ENCODE measurements at places on chromosomes 7 and 10.
A peak's percentile ranks its signal among the peaks of the same experiment; 100 is the strongest.

- DNase-seq: peak; percentile 31
Observed at GRCh38 chr10:112374724-112375541, 1.0 kb downstream of the ACSL5 start.

- DNase-seq: no peak
Observed at GRCh38 chr10:79112881-79113431, 44.2 kb downstream of the ZMIZ1 start.

GRCh38 chr7:2757361-2757903 is 69.4 kb downstream of the AMZ1 start:
- no peak for DNase-seq

DNA sequence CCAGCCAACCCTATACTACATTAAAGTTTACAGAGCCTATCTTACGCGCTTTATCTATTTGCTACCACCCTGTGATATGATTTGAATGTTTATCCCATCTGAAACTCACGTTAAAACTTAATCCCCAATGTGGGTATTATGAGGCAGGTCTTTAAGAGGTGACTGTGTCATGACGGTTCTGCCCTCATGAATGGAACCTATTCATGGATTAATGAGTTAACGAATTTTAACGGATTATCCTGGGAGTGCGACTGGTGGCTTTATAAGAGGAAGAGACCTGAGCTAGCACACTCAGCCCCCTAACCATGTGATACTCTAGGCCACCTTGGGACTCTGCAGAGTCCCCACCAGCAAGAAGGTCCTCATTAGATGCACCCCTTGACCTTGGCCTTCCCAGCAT is 37.8 kb downstream of the SRPK2 start:
- no peak for DNase-seq

- no peak for DNase-seq
Observed at GRCh38 chr7:156611014-156612010, 29.3 kb upstream of the RNF32 start.

- DNase-seq: no peak
Observed at GRCh38 chr7:27647489-27647888, 15.2 kb downstream of the HIBADH start.

- peak; percentile 63 for DNase-seq
Observed at GRCh38 chr7:2529161-2530070, 9.8 kb downstream of the LFNG start.

DNA sequence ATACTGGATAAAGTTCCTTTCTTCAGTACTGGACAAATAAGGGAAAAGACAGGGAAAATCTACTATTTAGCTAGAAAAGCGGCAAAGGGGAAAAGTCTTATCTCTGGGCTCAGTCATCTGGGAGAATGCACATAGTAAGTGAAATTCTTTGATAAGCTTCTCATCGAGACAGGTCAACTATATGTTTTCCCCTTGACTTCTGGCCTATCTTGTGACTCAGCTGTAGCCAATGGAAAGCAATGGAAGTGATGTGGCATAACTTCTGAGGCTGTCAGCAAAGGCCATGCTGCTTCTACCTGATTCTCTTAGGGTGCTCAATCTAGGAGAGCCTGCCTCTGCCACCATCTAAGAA is 91.9 kb downstream of the PCGF5 start:
- DNase-seq: no peak

GRCh38 chr7:130721486-130722277 is 12.3 kb downstream of the KLF14 start:
- DNase-seq: no peak

DNA sequence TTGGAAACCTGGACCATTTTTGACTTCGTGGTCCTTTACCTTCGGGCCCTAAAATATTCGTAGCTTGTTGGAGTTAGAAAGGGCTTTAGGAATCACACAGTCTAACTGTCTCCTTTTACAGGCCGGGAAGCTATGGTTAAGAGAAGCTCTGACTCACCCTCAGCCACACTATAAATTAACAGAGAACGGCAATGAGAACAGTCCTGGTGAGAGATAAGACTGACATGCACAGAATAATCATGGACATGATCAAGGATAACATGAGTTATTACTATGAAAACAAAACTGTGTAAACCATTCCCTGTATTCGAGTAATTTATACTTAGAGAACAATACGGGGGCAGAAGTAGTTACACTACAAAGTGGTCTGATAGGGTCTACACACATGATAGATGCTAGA is 162.5 kb upstream of the MALRD1 start:
- no peak for DNase-seq

GRCh38 chr7:33762911-33763306 is 142.4 kb upstream of the BMPER start:
- no peak for DNase-seq

- no peak for DNase-seq
Observed at GRCh38 chr7:151871904-151872303, 5.0 kb downstream of the PRKAG2 start.

Data from GM12892 (cell line).